ENCODE measurements at places on chromosomes 4 and X.

DNA sequence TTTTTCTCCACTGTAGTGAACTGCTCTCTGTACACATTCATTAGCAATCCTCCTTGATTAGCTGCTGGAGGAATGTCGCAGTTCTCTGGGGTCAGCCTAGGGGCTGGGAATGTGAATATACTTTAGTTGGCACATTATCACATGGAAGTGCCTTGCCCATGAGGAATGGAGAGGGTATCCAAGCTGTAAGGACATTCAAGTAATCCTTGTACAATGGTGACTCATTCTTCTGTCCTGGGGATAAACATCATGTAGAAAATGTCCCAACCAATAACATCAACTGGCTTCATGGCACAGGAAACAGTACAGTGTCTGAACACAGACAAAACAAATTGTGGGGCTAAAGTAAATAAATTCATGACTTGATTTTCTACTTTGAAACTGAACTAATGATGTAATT is 147.1 kb downstream of the GLRA2 start:
- no peak for DNase-seq

GRCh38 chr4:123060039-123060770 is 137.8 kb upstream of the NUDT6 start:
- no peak for DNase-seq

DNA sequence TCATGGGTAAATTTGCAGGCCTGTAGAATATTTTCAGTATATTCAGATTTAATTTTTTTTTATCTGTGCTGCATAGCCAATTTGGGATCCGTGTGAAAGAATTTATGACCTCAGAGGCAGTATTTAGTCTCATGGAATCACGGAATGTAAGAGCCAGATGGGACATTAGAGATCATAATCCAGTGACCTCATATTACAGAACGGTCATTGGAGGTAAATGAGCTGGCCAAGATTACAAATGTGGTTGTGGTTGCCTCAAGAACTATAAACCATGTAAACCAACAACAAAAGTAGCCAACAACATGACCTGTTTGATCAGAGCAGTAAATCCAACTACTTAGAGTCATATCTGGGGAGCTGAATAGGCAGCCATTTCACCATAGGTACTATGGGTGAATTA is 71.6 kb downstream of the AMOT start:
- no peak for DNase-seq

GRCh38 chr4:82367438-82368097 is 6.2 kb downstream of the HNRNPD start:
- no peak for DNase-seq

All from hippocampal formation (tissue), 2 donors.